NB4 (cell line): ENCODE measurements at places on chromosomes 2 and 18.

DNA sequence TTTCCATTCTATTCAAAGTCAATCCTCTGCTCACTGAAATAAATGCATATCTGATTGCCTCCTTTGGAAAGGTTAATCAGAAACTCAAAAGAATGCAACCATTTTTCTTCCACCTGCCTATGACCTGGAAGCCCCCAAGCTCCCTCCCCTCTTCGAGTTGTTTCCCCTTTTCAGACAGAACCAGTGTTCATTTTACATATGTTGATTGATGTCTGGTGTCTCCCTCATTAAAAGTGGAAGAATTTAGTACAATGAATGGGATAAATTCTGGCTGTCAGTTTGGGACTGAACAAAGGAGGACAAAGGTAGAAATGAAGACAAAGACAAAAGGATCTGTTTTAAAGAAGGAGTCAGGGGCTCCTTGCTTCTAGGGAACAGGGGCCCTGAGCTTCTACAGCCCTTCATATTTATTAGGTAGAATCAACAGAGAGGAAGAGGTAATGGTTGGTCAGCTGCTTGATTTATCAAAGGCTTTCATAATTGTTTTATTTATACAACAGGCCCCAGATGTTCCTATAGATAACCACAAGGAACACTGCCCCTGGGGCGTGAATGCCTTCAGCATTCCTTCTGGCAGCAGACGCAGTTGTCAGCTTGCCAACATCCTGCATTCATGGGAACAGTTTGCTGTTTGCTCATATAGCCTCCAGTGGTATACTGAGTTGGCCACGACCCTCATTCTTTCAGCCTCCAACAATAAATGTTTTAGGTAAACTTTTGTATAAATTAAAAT is 949.8 kb upstream of the LRATD1 start:
- DNase-seq = no peak

GRCh38 chr2:6674381-6674780 is 191.3 kb downstream of the CMPK2 start:
- no peak for DNase-seq

DNA sequence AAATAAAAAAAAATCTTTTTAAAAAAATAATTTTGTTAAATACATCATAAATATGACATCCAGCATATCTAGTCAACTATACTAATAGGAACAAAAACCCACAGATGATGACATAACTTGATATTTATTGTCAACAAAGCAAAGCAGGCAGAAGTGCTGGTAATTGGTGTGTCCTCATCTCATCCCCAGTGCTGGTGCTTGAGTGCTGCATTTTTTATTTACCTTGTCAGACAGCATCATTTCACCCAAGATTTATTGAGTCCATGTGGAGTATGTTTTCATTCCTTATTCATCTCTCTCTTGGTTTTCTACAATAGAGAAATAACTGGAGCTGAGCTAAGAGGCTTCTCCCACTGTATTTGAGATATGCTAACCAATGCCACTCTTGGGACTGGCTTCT is 191.6 kb upstream of the SLC14A2 start:
- DNase-seq = no peak

DNA sequence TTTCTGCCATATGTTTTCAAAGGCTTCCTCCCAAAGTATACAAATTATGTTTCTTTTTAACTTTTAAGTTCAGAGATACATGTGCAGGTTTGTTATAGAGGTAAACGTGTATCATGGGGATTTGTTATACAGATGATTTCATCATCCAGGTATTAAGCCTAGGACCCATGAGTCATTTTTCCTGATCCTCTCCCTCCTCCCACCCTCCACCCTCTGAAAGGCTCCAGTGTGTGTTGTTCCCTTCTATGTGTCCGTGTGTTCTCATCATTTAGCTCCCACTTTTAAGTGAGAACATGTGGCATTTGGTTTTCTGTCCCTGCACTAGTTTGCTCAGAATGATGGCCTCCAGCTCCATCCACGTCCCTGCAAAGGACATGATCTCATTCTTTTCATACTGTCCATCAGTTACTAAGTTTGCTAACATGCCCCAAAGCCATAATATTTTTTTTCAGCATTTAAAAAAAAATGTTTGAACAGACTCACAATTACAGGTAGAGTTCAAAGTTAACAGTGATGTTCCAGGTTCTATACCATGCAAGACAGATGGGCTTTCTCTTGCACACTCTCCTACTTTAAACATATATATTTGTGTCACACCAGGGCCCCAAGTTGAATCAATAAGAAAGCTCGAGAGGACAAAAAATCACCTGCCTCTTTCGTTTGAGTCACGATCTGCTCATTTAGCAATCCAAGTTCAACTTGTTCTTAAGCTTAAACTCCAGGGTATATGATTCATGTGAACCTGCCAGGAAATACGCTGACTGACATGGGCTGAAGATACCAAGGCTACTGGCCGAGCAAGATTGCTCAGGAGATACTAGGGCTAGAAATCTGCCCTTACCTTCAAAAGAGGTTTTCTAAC is 77.6 kb downstream of the AP1S3 start:
- DNase-seq = peak; percentile 5

- DNase-seq = no peak
Observed at GRCh38 chr2:196427986-196428634, 211.4 kb upstream of the CCDC150 start.

- DNase-seq = no peak
Observed at GRCh38 chr2:119818792-119819191, 59.1 kb downstream of the PTPN4 start.
